ENCODE measurements at places on chromosomes 2 and 18.

DNA sequence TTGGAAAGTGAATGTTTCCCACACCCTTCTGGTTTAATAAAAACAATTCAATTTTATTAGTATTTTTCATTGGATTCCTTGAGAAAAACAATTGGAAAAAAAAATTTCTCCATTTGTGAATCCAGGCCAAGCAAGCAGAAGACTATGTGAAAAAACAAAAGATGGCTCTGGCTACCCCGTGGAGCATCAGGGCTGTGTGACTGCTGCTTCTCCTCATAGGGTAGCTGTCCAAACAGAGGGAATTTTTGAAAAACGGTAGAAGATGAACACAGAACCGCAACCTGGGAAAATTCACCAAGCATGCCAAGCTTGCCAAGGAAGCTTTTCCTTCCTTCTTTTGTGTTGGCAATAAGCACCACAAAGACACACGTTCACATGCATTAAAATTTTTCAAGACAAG, 71.3 kb upstream of the ACVR2A start:
- no peak for DNase-seq

DNA sequence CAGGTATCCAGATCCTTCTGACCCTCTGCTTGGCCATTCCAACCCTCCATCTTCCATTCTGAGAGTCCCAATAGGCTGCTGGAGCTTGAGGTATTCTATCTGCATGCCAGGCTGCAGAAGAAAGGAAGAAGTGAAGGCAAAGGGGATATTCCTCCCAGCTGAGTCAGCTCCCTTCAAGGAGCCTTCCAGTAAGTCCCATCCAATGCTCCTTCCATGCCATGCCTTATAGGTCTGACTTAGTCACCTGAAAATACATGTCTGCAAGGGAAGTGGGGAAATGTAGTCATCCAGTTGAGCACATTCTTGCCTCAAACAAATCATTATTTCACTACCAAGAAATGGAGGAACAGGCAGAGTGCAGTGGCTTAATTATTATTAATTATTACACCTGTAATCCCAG, 464.6 kb downstream of the CNTNAP5 start:
- no peak for DNase-seq

DNA sequence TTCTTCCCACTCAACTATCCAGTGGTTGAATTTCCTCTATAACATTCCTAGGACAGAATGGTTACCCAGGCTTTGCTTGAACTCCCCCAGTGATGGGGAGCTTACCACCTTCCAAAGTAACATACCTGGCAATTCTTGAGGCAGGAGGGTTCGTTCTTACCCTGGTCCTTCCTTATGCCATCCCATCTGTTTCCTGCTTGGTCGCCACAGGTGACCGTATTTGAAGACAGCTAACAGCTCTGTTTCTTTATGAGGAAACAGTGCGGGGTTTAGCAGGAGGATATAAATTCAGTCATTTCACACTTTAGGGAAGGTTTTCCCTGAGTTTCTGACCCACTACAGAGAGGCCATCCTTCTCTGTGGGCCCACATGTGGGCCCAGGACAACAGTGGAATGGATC, 42.6 kb downstream of the FOSL2 start:
- no peak for DNase-seq

DNA sequence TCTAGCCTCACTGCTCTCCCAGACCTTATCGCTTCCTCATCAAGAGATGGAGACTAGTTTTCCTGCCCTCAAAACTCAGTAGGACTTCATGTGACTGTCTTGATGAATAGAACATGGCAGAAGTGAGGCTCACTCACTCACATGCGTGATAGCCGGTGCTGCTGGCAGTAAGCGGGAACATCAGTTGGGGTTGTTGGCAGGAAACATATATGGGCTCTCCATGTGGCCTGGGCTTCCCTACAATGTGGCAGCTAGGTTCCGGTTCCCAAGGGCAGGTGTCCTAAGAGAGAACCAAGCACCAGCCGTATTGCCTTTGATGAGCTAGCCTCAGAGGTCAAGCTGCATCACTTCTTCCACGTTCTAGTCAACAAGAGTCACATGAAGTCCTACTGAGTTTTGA, 15.2 kb upstream of the FAHD2A start:
- no peak for DNase-seq

- DNase-seq = no peak
These were observed 1552.3 kb upstream of the SLC39A10 start for GRCh38 chr2:194104687-194105086.

- DNase-seq = no peak
These were observed 35.2 kb downstream of the WDPCP start for GRCh38 chr2:63553049-63553448.

- DNase-seq = peak; percentile 90
These were observed 64.7 kb downstream of the STK25 start for GRCh38 chr2:241443486-241444223.

DNA sequence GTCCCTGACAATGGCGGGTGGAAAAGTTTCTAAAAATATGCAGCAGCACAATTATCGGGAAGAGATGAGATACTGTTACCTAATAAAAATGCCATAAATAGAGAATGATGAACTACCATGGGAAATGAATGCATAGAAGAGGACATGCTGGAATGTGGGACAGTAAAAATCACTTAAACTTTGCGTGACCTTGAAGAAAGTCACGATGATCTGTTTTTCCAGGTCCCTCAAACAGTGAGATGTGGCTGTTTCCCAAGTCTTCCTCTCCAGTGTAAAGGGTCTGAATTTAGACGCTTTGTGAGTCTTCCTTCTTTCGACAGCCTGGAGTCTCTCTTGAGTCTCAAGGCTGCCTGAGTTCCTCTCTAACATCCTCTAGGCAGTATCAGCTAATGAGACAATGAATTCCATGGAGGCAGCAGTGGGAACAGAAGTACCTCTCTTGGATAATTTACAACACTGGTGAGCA, 1.4 kb downstream of the CLUL1 start:
- DNase-seq = no peak

GRCh38 chr18:31632356-31632755, 40.7 kb downstream of the TTR start:
- no peak for DNase-seq

GRCh38 chr18:4433717-4434116, 21.4 kb downstream of the DLGAP1 start:
- DNase-seq = no peak

- DNase-seq = no peak
These were observed 74.8 kb downstream of the ARHGEF4 start for GRCh38 chr2:130911482-130911881.

- no peak for DNase-seq
These were observed 36.4 kb downstream of the STK39 start for GRCh38 chr2:168210895-168211570.

DNA sequence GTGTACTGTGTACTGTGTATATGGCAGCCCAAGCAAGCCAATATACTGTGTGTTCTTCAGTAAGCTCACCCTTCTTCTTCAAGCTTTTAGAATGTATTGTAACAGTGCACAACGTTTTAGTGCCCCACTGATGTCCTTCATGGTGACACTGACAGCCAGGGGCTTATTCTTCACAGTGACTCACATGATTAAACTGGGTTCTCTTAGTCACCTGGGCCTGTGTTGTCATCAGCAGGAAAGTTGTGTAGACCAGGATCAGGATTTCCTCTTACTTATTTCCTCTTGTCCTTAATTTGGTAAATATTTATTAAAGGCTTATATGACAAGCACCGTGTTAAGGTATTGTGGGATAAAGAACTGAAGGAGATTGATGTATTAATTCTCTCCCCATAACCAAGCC, 67.9 kb upstream of the THOC1 start:
- no peak for DNase-seq

DNA sequence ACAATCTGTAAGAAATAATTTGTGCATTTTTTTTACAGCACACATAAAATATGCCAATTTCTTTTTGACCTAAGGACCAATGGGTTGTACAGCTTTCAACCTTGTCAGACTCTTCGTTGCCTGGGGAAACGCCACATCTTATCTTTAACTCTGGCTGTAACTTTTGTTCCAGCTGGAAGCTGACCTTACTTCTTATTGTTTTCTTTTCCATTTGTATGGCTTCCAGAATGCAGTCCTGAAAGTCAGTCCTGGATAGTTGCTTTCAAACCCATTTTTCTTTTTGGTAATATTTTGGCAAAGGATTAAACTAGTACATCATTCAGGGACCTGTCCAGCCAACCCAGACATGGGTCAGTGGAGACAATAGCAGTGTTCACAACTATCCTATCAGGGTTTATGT, 686.5 kb upstream of the CDH2 start:
- DNase-seq = no peak

DNA sequence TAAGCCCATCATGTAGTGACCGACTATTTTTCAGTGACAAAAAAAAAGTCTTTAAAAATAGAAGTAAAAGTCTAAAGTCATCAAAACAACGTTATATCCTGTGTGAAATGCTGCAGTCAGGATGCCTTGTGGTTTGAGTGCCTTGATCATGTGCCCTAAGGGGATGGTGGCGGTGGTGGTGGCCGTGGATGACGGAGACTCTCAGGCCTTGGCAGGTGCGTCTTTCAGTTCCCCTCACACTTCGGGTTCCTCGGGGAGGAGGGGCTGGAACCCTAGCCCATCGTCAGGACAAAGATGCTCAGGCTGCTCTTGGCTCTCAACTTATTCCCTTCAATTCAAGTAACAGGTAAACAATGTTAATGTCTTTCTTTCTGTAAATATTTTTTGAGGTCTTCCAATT, at the start of gene CD28:
Gene CD28 (plus strand): TSS at position 237 of the 400 bp plus-strand sequence. CDS start 58 bp downstream, at position 295.
- peak; percentile 91 for DNase-seq

Measured in stimulated activated CD4-positive, alpha-beta T cell treated with anti-CD3 and anti-CD28 coated beads, Interleukin-15, amount 100 ng/mL, for 48 hours (primary cell).